Activated CD8-positive, alpha-beta T cell treated with anti-CD3 and anti-CD28 coated beads for 36 hours (primary cell): ENCODE measurements at places on chromosomes 11 and 22. TPM values are rescaled to one million over a fixed set of nuclear protein-coding genes. Genes with fewer than 3 reads are reported as not detected.

DNA sequence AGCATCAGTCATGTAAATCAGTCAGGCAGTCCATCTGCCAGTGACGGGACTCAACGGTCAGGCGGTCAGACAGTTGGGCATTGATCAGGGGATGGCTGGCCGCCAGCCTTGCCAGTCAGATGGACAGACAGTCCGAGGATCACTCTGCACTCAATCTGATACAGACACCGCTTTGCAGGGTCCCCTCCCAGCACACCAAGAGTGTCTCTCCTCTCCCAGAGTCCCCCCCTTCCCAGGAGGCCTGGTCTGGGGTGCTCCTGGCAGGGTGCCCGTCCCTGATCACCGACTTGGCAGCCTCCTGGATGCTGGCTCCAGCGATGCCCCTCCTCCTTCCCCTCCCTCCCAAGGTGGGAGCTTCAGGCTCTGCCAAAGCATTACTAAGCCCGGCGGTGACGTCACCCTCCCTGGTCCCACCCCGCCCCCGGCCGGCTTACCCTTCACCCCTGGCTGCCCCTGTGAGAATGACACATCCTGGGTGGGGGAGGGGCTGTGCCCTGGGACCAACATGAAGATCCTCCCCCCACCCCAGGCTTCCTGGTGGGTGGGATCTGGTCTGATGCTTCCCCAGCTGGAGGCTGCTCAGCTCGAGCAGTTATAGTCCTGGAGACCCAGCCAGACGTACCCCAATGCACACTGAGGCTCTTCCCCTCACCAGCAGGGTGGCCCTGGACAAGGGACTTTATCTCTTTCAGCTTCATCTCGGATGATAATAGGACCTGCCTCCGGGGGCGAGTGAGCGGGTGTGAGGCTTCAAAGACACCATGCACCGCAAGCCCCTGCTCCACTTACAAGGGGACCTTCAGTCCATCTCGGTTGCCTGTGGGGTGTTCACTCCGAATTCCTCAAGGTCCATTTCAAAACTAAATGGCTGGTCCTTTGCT lies 69.2 kb downstream of the CD82 start:
- H3K36me3 ChIP-seq: no peaks in the 10 kb centered on the region
- H3K4me1 ChIP-seq: peaks cover 2% of the 10 kb centered on the region
- H3K27ac ChIP-seq: no peak overlapping the region
- H3K27me3 ChIP-seq: peaks cover 12% of the 10 kb centered on the region
- no peak overlapping the region for H3K4me3 ChIP-seq

GRCh38 chr22:50111056-50111455 lies 21.2 kb downstream of the MOV10L1 start:
- H3K27me3 ChIP-seq: no peaks in the 10 kb centered on the region
- H3K4me1 ChIP-seq: peaks cover 20% of the 10 kb centered on the region
- H3K27ac ChIP-seq: peak overlapping the region; percentile 22
- no peak overlapping the region for H3K4me3 ChIP-seq
- H3K36me3 ChIP-seq: no peaks in the 10 kb centered on the region

DNA sequence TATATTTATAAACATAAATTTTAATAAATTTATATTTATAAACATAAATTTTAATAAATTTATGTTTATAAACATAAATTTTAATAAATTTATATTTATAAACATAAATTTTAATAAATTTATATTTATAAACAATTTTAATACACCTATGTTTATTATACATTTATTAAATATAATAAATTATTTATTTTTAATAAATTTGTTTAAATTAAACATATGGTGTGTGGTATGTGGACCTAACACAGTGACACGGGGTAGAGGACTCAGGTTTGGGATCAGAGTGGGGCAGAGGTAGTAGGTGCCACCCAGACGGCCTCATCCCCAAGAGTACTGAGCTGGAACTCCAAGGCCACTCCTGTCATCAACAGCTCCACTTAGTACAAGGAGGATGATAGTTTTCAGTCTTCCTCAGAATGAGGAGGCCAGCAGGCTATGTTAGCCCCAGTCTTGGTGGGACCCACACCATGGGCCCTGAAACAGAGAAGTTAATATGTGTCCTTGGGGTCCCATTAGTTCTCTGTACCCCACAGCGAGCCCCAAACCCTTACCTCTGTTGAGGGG lies 46.7 kb upstream of the BID start:
- no peak for DNase-seq
- no peak overlapping the region for H3K27ac ChIP-seq
- H3K36me3 ChIP-seq: peaks cover 3% of the 10 kb centered on the region

GRCh38 chr22:31481129-31481528 lies 8.5 kb downstream of the EIF4ENIF1 start:
- peaks cover 66% of the 10 kb centered on the region for H3K36me3 ChIP-seq
- no peak for DNase-seq
- H3K4me3 ChIP-seq: no peak overlapping the region

Gene KRTAP5-10
- total RNA-seq: not detected

Gene B3GAT1
- total RNA-seq: not detected
